ENCODE measurements at places on chromosomes 11 and 22.

- DNase-seq, result no peak
These were observed 4.4 kb downstream of the HPS4 start for GRCh38 chr22:26479043-26479791.

- DNase-seq, result no peak
These were observed 88.7 kb downstream of the C11orf58 start for GRCh38 chr11:16827139-16827538.

DNA sequence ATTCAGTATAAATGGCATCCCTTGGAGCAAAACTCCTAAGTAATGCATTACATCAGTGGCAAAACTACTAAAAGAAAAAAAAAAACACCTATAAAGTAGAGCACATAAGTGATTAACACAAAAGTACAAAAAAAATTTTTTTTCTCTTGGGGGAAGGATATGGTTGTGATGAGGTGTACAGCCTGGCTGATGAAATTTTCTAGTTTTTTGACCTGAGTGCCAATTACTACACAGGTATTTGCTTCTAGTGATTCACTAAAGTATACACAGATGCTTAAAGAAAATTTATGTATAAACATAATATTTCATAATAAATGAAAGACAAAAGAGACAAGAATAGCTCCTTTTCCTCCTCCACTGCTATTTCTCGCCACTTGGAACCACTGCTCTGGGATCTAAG is 71.8 kb upstream of the APOA1 start:
- DNase-seq, result no peak

- no peak for DNase-seq
These were observed 45.7 kb downstream of the PACS1 start for GRCh38 chr11:66115638-66116301.

DNA sequence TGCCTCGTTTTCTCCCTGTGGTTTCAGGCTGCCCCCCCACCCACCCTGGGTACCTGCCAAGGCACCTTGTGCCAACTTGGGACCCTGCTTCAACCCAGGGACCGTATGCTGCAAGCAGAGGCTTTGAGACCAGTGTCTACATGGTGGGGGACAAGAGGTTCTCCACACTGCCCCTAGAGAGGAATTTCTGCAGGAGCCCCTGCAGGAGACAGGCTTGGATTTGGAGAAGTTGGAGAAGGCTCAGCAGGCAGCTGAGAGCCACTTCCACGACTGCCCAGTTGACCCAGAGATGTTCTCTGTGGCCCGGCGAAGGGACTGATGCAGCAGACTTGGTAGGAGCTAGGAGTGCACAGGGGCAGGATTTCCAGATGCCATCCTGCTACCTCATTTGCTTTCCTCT is 20.1 kb upstream of the NNMT start:
- DNase-seq, result no peak

GRCh38 chr11:10564696-10565318 is 3.7 kb downstream of the LYVE1 start:
- DNase-seq, result no peak

- no peak for DNase-seq
These were observed 57.3 kb upstream of the SYT13 start for GRCh38 chr11:45343444-45343843.

DNA sequence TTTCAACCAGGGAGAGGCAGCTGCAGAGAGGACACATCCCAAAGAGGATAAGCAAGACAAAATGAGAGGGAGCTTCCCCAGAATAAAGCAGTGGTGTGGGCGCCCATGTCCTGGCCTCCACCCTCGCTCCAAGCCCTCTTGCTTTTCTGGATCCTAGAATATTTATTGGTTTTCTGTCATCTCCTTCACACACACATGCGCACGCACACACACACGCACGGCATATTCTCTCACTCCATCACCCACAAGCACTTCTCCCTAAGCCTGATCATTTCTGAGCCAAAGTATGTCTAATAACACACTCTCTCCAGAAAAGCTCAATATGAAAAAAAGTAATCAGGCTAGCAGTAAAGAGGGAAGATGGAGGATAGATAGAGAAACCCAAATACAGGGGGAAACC is 7.6 kb downstream of the IGSF9B start:
- no peak for DNase-seq

GRCh38 chr11:74559110-74559933 is 33.1 kb upstream of the POLD3 start:
- no peak for DNase-seq

DNA sequence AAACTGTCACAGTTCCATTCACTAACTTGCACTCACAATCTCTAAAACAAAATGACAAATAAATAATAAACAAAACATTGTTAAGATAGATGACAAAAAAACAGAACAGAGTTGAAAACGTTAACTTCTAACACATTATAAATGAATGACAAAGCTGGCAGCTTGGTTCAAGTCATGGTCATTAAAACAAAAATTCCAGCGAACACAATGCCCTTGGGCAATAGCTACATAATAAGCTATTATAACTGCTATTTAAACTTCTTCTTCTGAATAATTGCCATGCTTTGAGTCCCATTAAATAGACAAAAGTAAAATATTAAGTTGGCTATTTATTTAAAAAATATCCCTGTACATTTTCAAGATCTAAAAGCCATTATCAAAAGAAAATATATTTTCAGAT is 54.7 kb downstream of the PICALM start:
- DNase-seq, result no peak

DNA sequence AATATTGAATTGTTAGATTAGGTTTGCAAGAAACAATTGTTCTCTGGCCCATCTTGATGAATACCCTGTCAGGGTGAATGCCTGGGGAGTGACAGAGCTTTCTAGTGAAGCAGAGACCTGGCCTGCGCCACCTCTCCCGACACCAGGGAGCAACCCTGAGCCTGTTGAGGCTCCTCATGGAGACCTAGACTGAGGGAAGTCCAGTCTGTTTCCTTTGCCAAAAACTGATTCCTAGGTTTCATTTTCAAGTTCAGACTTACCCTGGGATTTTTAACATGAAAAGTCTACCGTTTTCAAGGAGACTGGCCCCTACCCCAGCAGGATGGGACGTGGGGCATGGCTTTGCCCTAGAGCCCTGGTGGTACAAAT is 173.7 kb upstream of the SORL1-AS1 start:
- no peak for DNase-seq
